Fibroblast of skin of scalp (primary cell): ENCODE measurements at places on chromosomes 2 and 18.

DNA sequence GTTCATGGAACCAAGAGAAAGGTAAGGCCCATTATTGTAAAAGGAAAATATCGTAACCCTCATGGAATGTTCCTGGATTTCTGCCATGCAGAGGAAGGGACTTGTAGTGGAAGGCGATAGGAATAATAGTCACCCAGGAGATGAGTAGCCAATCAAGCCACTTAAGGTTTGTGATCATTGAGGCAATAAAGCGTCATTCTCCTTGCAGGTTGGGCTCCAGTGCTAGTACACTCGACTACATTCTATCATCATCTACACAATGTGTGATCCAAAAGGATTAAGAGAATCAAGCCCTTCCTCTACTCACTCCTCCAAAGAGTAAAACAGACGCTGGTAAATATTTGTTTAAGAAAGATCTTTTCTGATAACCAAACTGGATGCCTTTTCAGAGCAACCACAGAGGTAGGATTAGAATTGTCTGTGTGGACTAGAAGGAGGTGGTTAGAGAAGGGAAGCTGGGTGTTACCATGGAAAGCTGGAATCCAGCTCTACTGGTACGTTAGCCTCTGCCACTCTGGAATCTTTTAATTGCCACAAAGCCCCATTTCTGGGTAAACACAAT is 245.7 kb downstream of the IKZF2 start:
- no peak for DNase-seq

DNA sequence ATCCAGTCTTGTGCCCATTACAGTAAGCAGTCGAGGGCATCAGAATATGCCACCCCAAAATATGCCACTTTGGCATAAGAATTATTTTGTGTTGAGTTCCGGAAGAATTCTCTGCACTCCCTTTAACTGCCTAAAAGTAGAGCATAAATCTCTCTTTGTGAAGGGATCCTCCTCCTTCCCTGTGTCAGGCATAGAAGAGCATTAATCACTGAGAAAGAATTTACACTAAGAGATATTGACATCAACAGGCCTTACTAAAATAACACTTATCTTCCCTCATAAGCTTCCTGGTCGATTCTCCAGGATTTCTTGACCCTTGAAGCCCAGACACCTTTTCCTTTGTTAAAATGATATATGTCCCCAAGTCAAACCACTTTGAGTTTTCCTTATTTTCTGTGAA is 27.6 kb upstream of the KYNU start:
- DNase-seq, result no peak

DNA sequence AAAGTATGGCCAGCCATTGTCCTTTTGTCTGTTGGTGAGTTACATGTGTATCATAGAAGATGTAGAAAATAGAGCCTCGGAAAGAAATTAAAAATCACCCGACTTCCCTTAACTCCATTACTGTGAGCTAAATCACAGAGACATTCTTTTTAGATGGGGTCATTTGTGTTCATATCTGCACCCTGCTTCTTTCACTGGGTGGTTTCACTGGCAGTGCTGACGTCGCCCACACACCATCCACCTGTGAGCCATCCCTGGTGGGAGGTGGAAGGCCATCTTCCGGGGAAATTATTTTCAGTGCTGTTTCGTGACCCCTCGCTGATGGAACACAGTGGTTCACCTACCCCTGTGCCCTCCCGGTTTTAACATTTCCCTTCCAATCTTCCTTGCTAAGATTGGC is 21.2 kb downstream of the SH3BP4 start:
- DNase-seq, result no peak

GRCh38 chr2:172279214-172279613 is 148.2 kb upstream of the ITGA6 start:
- DNase-seq, result no peak
